ENCODE measurements at places on chromosomes 2 and 18.

DNA sequence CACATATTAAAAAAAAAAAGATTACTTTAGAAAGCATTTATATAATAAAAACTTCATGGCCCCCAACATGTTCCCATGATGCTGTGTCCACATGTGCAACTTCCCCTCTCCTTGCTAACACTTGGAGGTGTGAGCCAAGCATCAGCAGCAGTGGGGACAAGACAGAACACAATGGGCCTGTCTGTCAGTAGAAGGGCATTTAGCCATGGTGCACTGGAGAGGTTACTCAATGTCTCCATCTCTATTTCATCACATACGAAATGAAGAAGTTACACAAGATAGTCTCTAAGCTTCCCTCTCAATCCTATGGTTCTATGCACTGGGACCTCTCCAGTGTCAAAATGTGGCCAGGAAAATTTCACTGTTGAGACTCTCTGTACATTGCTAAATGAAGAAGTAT, 2.5 kb downstream of the VIT start:
- no peak for DNase-seq

DNA sequence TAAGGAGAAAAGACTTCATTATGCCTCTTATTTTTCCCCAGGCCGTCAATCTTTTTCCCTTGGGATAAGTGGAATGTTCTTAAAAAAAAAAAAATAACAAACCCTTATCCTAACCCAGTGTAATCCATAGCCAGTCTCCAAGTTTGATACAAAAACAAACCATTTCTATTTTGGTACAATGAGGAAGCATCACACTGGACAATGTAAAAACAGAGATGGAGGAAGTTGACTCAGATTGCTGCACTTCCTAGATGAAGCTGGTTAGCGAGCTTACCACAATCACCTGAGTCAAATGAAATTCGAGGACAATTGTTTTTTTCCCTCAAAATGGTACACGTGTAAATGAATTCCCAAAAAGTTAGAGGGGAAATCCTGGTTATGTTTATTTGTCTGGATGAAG, 259.7 kb downstream of the TCF4 start:
- DNase-seq: no peak

DNA sequence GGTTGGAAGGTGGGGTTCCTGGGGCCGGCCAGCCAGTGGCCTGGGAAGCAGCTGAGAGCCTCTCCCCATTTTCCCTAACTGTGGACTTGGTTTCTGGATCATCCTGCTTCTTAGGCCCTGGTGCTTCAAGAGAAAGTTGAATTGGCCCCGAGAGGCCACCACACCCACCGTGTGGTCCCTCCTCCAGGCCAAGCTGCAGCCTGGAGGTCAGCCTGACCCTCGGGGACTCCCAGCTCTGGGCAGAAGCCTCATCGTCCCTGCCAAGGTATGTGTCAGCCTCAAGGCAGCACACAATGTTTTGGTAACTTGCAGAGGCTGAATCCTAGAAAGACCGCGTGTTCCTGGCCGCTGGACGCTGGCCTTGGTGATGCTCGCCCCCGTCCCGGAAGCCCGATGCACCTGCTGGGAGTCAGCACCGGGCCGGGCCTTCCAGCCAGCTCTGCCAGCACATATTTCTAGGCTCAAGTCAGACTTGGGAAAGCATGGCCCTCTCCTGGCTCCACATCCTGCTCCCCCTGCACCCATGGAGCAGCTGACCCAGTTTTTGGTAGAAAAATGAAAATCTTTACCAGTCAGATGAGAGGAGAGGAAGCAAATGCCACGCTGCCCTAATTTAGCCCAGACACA, 72.6 kb downstream of the ACTR2 start:
- no peak for DNase-seq

- DNase-seq: no peak
Measured at GRCh38 chr2:45681675-45682074, 30.2 kb downstream of the PRKCE start.

GRCh38 chr2:160299540-160299939, 99.5 kb upstream of the ITGB6 start:
- DNase-seq: no peak

- no peak for DNase-seq
Measured at GRCh38 chr2:147250652-147251356, 594.0 kb upstream of the ACVR2A start.

GRCh38 chr18:23380817-23381216, 72.3 kb upstream of the RIOK3 start:
- no peak for DNase-seq

DNA sequence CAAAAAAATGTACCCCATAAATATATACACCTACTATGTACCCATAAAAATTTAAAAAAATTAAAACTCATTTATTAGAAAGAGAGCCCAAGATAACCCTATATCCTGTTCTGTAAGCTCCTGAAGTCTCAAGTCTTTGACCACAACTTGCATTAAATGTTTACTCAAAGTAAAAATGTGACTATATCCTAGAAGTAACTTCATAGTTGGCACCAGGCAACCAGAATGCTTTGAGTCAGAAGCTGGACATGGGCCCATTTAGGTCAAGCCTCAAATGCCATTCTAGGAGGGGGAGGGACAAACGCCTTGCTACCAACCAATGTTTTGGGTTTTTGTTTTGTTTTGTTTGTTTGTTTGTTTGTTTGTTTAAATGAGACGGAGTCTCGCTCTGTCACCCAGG, 9.3 kb upstream of the TBC1D8 start:
- no peak for DNase-seq

DNA sequence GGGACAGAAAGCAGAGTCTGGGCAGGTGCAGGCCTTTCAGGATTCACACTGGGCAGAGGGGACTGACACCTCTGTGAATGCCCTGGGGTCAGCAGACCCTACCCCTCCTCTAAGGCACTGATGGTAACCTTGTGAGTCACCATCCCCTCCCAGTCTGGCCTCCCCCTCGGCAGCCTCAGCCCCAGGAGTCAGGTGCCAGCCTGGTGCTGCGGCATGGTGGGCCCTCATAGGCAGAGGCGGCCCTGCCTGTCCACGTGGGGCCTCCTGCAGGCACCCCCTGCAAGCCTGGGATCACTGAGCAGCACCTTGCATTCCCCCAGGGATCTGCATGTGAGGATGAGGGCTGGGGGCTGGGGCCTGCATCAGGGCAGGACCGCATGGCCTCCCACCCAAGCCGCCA, 4.8 kb upstream of the GPR17 start:
- peak; percentile 30 for DNase-seq

- no peak for DNase-seq
Measured at GRCh38 chr2:228839421-228839876, 431.6 kb downstream of the PID1 start.

DNA sequence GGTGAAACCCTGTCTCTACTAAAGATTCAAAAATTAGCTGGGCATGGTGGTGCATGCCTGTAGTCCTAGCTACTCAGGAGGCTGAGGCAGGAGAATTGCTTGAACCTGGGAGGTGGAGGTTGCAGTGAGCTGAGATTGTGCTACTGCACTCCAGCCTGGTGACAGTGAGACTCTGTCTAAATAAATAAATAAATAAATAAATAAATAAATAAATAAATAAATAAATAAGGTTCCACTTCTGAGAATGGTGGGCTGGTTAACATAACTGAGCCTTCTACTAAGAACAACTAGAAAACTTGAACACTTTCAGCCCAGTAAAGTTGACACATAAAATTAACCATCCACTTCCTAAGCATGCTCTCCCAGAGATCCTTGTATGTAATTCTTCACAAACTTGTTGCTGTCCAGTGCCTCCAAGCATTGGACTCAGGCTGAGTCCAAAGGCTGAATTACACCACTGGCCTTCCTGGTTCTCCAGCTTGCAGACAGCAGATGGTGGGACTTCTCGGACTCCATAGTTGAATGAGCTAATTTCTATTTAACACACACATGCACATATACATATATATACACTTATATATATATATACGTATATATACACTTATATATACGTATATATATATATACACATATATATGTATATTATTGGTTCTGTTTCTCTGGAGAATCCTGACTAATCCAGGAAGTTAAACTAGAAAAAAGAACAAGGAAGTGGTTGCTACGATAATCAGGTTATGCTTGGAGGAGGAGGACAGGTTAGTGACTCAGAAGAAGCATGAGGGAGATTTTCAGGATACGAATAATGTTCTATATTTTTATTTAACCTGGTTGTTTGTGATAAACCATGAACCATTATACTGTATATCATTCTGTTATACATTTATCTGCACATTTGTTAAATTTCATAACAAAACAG, 348.8 kb downstream of the METTL4 start:
- no peak for DNase-seq

DNA sequence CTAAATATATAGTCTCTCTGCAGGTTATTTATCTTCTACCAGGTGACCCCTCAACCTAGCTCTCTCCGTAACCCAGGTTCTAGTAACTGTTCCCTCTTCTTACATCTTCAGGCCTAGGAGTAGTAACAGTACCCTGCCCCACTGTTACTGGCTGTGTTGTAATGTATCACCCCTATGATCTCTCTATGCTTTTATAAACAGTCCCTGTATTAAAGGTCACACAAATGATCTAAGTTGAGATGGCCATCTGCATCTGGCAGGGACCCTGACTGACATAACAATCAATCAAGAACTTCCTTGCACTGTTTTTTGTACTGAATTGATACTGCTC, 219.7 kb upstream of the STK17B start:
- no peak for DNase-seq

GRCh38 chr18:28095041-28095440, 81.9 kb downstream of the CDH2 start:
- no peak for DNase-seq

GRCh38 chr2:40244675-40245074, 207.2 kb downstream of the SLC8A1 start:
- no peak for DNase-seq

GRCh38 chr2:225002656-225003045, 39.6 kb downstream of the DOCK10 start:
- no peak for DNase-seq

- no peak for DNase-seq
Measured at GRCh38 chr2:12318427-12319057, 398.2 kb upstream of the TRIB2 start.

GRCh38 chr2:156704617-156705016, 268.4 kb downstream of the GPD2 start:
- no peak for DNase-seq

- DNase-seq: no peak
Measured at GRCh38 chr2:27356056-27356381, 545 bp downstream of the GTF3C2 start.

DNA sequence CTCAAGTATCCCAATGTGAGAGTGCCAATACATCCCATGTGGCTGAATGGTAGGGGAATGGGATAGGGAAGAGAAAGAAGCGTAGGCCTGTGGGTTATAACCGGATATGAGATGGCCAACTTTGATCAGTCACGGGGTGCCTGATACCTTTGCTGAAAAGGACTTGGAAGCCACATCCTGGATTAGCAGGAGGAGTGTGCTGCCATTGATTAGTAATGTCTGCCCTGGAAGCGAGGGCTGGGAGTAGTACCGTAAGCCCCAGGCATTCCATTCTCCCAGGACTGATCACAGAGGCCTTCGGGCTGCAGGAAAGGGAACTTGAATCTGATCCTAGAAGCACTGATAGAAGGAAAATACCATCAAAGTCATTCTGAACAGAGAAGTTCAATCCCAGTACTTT, 218.5 kb downstream of the TFCP2L1 start:
- no peak for DNase-seq

DNA sequence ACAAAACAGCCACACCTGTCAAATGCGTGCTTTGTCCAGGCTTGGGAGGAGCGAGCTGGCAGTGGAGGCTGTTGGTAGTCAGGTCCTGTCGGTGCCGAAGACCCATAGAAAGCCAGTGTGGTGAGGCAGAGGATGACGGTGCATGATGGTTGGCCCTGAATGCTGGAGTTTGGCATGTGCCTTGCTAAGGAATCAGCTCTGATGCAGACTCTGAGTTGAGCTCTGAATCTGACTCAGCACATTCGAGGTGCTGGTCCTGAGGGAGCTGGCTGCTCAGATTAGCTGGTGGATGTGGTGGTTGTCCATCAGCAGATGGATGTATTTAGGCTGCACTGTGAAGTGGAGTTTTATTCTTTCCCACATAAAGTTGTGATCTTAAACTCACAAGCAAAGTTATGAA, 111.3 kb downstream of the ARHGEF4 start:
- no peak for DNase-seq
